Chondrocyte (in vitro differentiated cells): ENCODE measurements at places on chromosomes 11 and 22.

- peaks cover 2% of the 10 kb centered on the region for H3K36me3 ChIP-seq
- H3K27me3 ChIP-seq = peaks cover 6% of the 10 kb centered on the region
- H3K27ac ChIP-seq = no peak overlapping the region
- no peak for DNase-seq
- peak overlapping the region; percentile 76 for H3K4me3 ChIP-seq
- peaks cover 30% of the 10 kb centered on the region for H3K4me1 ChIP-seq
Observed at GRCh38 chr11:76207642-76208401, 1.5 kb upstream of the WNT11 start.

GRCh38 chr11:43943931-43944751, 1.7 kb downstream of the C11orf96 start:
- H3K36me3 ChIP-seq = no peaks in the 10 kb centered on the region
- H3K27ac ChIP-seq = no peak overlapping the region
- H3K27me3 ChIP-seq = peaks cover 28% of the 10 kb centered on the region

- no peak overlapping the region for H3K27ac ChIP-seq
- H3K36me3 ChIP-seq = peaks cover 2% of the 10 kb centered on the region
- peaks cover 52% of the 10 kb centered on the region for H3K4me1 ChIP-seq
- DNase-seq = no peak
Observed at GRCh38 chr11:68498321-68498720, 37.8 kb downstream of the PPP6R3 start.

- H3K27me3 ChIP-seq = no peaks in the 10 kb centered on the region
- H3K4me3 ChIP-seq = no peak overlapping the region
- no peak for DNase-seq
- H3K36me3 ChIP-seq = peaks cover 1% of the 10 kb centered on the region
- no peak overlapping the region for H3K27ac ChIP-seq
- peaks cover 3% of the 10 kb centered on the region for H3K4me1 ChIP-seq
Observed at GRCh38 chr11:82939456-82939855, 37.9 kb downstream of the DDIAS start.

GRCh38 chr11:11445441-11446185, 92.6 kb upstream of the CSNK2A3 start:
- no peak overlapping the region for H3K4me3 ChIP-seq
- DNase-seq = no peak
- peaks cover 12% of the 10 kb centered on the region for H3K36me3 ChIP-seq
- peaks cover 73% of the 10 kb centered on the region for H3K4me1 ChIP-seq

DNA sequence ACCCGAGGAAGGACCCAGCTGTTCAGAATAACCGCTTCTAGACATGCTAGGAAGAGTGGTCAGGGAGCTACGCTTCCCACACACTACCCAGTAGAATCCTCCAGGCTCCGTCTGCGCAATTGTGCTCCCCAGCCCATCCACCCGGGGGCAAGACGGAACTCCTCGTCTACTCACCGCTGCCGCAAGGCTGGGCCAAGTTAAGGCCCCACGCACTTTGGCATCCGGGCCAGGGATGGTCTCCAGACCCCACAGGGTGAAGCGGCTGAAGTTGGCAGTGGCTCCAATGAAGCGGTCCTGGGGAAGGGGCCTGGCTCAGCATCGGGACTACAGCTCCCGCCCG, 757 bp downstream of the RNASEH2C start:
- peaks cover 21% of the 10 kb centered on the region for H3K4me1 ChIP-seq
- H3K36me3 ChIP-seq = peaks cover 20% of the 10 kb centered on the region
- peak overlapping the region; percentile 88 for H3K27ac ChIP-seq

DNA sequence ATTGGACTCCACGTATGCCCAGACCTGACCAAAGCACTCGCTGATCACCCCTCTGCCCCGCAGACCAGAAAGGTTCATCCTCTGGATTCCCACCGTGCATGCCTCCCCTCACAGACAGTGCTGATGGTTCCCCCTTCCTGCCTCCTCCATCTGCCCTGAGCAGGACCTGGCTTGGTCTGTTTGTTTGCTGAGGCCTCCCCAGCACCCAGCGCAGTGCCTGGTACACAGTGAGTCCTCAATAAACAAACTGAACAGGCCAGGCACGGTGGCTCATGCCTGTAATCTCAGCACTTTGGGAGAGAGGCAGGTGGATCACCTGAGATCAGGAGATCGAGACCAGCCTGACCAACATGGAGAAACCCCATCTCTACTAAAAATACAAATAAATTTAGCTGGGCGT, 23.7 kb upstream of the RPS3 start:
- H3K4me3 ChIP-seq = no peak overlapping the region
- peaks cover 17% of the 10 kb centered on the region for H3K4me1 ChIP-seq
- H3K27me3 ChIP-seq = no peaks in the 10 kb centered on the region

DNA sequence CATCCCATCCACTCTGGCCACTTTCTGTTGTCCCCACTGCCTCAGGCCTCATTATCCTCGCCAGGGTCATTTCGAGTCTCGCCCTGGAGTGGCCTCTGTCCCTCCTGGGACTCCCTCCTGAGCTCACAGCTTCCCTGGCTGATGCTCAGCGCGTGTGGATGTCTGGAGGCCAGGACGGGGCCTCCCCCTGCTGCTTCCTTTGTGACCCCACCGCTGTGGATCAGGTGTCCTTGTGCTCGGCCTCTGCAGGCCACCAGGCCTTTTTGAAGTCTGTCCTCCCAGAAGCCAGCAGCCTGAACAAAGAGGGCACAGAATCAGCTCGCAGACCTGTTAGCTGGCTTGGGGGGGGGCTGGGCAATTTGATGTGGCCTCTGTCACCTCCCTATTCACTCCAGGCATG, 13.5 kb downstream of the CBX6 start:
- no peak overlapping the region for H3K27ac ChIP-seq
- H3K36me3 ChIP-seq = no peaks in the 10 kb centered on the region
- peaks cover 3% of the 10 kb centered on the region for H3K4me1 ChIP-seq
- H3K27me3 ChIP-seq = peaks cover 2% of the 10 kb centered on the region
- no peak overlapping the region for H3K4me3 ChIP-seq
- no peak for DNase-seq

GRCh38 chr11:130243816-130244215, 70.9 kb downstream of the ZBTB44 start:
- H3K27ac ChIP-seq = no peak overlapping the region
- DNase-seq = no peak
- no peaks in the 10 kb centered on the region for H3K27me3 ChIP-seq

- no peak overlapping the region for H3K4me3 ChIP-seq
- no peak overlapping the region for H3K27ac ChIP-seq
Observed at GRCh38 chr22:50730941-50731661, 6.9 kb upstream of the ACR start.

GRCh38 chr11:129855086-129855485, 39.4 kb downstream of the TMEM45B start:
- H3K4me1 ChIP-seq = no peaks in the 10 kb centered on the region
- H3K36me3 ChIP-seq = peaks cover 4% of the 10 kb centered on the region
- peaks cover 3% of the 10 kb centered on the region for H3K27me3 ChIP-seq
- DNase-seq = no peak
- H3K27ac ChIP-seq = no peak overlapping the region

GRCh38 chr22:29152045-29152953, 53.4 kb upstream of the EMID1 start:
- H3K27me3 ChIP-seq = peaks cover 2% of the 10 kb centered on the region
- H3K36me3 ChIP-seq = no peaks in the 10 kb centered on the region
- DNase-seq = peak; percentile 43
- H3K4me1 ChIP-seq = peaks cover 13% of the 10 kb centered on the region
- no peak overlapping the region for H3K27ac ChIP-seq
- H3K4me3 ChIP-seq = no peak overlapping the region

- H3K4me3 ChIP-seq = no peak overlapping the region
- H3K27me3 ChIP-seq = peaks cover 7% of the 10 kb centered on the region
- DNase-seq = peak; percentile 83
- peaks cover 4% of the 10 kb centered on the region for H3K36me3 ChIP-seq
- no peak overlapping the region for H3K27ac ChIP-seq
Observed at GRCh38 chr11:1918436-1919315, 827 bp upstream of the TNNT3 start.

DNA sequence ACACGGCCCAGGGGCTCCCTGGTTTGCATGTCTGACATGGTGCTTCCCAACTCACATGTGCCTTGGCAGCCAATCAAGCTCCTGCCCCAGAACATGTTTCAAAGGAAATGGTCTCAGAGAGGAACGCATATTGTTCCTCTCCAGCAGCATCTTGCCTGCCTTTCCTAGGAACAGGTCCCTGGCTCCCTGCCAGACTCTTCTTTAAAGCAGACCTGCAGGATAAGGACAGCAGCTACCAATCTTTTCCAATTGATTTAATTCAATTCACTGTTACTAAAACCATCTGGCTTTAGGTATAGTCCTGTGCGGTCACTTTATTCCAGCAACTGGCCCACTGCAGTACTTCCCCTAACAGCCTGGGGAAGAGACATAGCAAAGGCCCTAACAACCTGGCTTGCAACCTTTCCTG, 79.9 kb downstream of the AMBRA1 start:
- no peaks in the 10 kb centered on the region for H3K27me3 ChIP-seq
- no peak overlapping the region for H3K4me3 ChIP-seq
- H3K36me3 ChIP-seq = peaks cover 2% of the 10 kb centered on the region
- DNase-seq = no peak
- peaks cover 21% of the 10 kb centered on the region for H3K4me1 ChIP-seq

DNA sequence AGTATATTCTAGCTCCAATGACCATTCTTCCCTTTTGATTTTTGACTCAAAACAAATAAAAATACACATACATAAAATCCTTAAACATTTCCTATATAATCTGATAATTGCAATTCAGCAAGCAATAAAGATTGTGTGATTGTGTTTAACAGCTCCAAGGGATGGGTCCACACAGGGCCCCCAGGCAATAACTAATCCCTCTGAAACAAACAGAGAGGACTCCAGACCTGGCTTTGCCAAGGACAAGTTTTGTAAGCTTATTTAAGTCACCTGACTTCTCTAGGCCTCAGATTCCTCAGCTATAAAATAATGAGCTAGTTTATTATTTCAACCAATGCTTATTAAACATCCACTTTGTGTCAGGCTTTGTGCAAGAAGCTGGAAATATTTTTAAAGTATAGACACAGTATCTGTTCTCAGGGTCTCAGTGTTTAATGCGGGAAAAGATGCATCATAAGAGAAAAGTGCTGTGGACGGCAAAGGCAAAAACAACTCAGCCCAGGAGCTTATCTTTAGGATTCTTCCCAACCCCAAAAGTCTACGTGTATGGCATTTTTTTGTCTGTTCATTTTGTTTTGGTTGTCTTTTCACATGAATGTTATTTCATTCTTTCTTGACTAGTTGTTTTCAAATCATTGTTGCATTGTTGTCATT, 20.1 kb downstream of the FZD4 start:
- DNase-seq = no peak
- H3K36me3 ChIP-seq = peaks cover 2% of the 10 kb centered on the region
- no peaks in the 10 kb centered on the region for H3K27me3 ChIP-seq
- no peak overlapping the region for H3K4me3 ChIP-seq
- peaks cover 73% of the 10 kb centered on the region for H3K4me1 ChIP-seq

DNA sequence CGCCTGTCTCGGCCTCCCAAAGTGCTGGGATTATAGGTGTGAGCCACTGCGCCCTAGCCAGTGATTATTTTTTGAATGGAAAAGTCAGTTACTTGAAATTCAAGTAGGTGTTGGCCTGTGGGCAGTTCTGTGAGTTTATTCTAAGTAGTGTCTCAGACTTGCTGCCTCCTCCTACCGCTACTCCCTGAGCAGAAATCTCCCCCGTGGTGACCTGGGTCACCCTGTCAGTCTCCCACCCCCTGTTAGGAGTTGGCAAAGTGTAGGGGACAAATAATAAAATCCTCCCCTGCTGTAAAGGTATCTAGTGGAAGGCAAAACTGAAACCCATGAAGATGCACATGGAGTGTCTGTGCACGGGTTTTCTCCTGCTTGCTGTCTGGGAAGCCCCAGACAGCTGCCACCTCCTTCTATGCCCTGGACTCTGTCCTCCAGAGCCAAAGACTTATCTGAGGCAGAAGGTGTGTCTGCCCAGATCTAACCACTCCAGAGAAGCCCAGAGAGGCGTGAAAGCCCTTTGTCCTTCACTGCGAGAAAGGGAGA, 26.3 kb downstream of the SNAP29 start:
- H3K4me1 ChIP-seq = peaks cover 4% of the 10 kb centered on the region
- no peaks in the 10 kb centered on the region for H3K27me3 ChIP-seq
- peak overlapping the region; percentile 67 for H3K27ac ChIP-seq

- peaks cover 4% of the 10 kb centered on the region for H3K27me3 ChIP-seq
- no peak overlapping the region for H3K4me3 ChIP-seq
- no peaks in the 10 kb centered on the region for H3K36me3 ChIP-seq
- H3K27ac ChIP-seq = no peak overlapping the region
- DNase-seq = no peak
- H3K4me1 ChIP-seq = no peaks in the 10 kb centered on the region
Observed at GRCh38 chr11:99177446-99177845, 156.7 kb downstream of the CNTN5 start.

- no peak for DNase-seq
- H3K4me3 ChIP-seq = no peak overlapping the region
- H3K4me1 ChIP-seq = no peaks in the 10 kb centered on the region
- H3K27ac ChIP-seq = no peak overlapping the region
Observed at GRCh38 chr11:96367342-96367741, 22.4 kb downstream of the CCDC82 start.

GRCh38 chr22:45670981-45671782, 452 bp upstream of the ATXN10 start:
- peaks cover 3% of the 10 kb centered on the region for H3K27me3 ChIP-seq
- H3K4me3 ChIP-seq = peak overlapping the region; percentile 83
- no peak for DNase-seq
- H3K27ac ChIP-seq = peak overlapping the region; percentile 92
- peaks cover 43% of the 10 kb centered on the region for H3K4me1 ChIP-seq

DNA sequence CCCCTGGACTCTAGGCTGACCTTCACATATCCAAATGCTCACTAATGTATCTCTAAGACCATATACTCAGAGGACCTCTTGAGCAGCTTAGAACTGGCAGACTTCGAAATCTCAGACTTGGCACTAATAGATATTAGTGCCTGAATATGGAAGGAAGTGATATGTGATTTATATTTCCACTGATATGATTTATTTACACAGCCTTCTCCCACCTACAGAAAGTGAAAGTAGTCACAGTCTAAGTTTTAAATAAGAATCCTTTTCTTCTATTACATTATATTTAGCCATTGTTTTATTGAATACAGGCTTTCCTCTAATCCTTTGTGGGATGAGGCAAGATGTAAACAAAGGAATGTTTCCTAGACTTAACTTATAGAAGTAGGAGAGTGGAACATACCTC, 6.7 kb upstream of the NAV2 start:
- no peaks in the 10 kb centered on the region for H3K36me3 ChIP-seq
- H3K4me1 ChIP-seq = peaks cover 12% of the 10 kb centered on the region
- H3K27ac ChIP-seq = no peak overlapping the region
- H3K27me3 ChIP-seq = no peaks in the 10 kb centered on the region
- DNase-seq = no peak

DNA sequence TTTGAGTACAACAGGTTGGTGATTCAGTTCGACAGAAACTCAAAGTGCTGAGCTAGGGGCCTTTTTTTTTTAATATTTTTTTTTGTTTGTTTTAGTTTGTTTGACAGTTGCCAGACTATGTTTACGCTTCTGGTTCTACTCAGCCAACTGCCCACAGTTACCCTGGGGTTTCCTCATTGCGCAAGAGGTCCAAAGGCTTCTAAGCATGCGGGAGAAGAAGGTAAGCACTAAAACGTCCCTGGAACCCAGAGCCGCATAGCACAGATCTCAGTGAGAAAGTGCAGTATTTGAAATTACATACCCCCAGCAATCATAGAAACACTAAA, 649 bp downstream of the PRRG4 start:
- peak overlapping the region; percentile 73 for H3K4me3 ChIP-seq
- peaks cover 50% of the 10 kb centered on the region for H3K27me3 ChIP-seq
- H3K27ac ChIP-seq = no peak overlapping the region
- no peak for DNase-seq
- H3K36me3 ChIP-seq = no peaks in the 10 kb centered on the region
